ENCODE measurements at places on chromosomes 5 and 9. TPM values are rescaled to one million over a fixed set of nuclear protein-coding genes. Genes with fewer than 3 reads are reported as not detected.

PIP5KL1 gene
- 0.34 TPM for total RNA-seq

GPR21 gene
- 2.9 TPM for total RNA-seq

RNF224 gene
- total RNA-seq = under 0.01 TPM

ANXA1 gene
- 435 TPM for total RNA-seq

ZFP62 gene
- total RNA-seq = 15.4 TPM

GTF3C4 gene
- 21.3 TPM for total RNA-seq

SPAAR gene
- total RNA-seq = not detected

C9 gene
- under 0.01 TPM for total RNA-seq

EQTN gene
- total RNA-seq = 0.93 TPM

PCDHB9 gene
- not detected for total RNA-seq

SAXO1 gene
- not detected for total RNA-seq

FOXD4L4 gene
- not detected for total RNA-seq

SV2C gene
- under 0.01 TPM for total RNA-seq

Measured in melanocyte of skin (primary cell).